ENCODE measurements at places on chromosomes 1 and 21.
A peak's percentile ranks its signal among the peaks of the same experiment; 100 is the strongest.

DNA sequence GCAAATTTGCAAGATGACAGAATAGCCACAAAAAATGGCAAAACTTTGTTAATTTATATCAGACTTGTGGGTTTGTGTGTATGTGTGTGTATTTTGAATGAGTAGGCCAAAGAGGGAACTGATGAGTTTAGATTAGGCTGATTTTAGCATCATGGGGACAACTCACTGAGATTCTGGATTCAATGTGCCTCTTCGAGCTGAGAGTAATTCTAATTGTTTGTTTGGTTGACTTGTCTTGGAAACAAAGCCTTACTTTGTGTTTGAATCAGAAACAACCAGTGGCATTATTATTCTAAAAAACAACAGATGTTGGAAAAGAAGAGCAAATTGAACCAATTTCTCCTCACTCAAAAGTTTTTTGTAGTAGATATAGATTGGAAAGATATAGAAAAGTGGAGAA lies 40.5 kb upstream of the C21orf91 start:
- DNase-seq = no peak

- DNase-seq = no peak
Observed at GRCh38 chr1:230403442-230403841, 22.7 kb downstream of the PGBD5 start.

DNA sequence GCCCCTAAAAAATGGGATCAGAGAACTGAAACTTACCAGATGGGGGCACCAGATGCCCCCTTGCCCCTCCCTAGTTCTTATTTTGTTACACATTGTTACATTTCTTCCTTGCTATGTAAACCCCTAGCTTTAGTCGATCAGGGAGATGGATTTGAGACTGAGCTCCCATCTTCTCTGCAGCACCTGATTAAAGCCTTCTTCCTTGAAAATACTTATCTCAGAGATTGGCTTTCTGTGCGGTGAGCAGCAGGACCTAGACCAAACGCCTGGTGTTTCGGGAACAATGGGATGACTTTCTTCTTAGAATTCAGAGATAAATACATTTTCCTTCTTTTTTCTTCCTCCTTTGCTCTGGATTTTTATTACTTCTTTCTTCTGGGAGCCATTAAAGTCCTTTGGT lies 16.7 kb upstream of the LSM10 start:
- no peak for DNase-seq

DNA sequence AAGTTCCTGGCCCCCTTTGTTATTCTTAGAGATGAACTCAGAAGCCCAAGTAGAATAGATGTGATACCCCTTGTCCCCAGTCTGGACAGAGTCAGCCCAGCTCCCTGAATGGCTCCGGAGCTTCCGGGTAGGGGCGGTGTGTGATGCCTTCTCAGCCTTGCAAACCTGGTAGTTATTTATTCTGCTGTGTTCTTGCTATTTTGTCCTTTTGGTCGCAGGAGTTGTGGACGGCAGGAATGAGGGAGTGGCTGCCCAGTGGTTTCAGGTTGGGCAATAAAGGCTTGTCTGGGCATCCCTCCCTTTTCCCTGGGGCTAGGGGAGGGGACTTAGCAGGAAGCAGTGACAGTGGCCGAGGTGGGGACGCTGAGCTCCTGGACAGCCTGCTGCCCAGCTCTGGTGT lies 2.8 kb downstream of the PTPRU start:
- peak; percentile 37 for DNase-seq

GRCh38 chr1:221165839-221166500 lies 286.7 kb downstream of the HLX start:
- no peak for DNase-seq

- DNase-seq = no peak
Observed at GRCh38 chr21:37207441-37208009, 59.6 kb downstream of the VPS26C start.

GRCh38 chr1:184905601-184906322 lies 68.5 kb downstream of the NIBAN1 start:
- no peak for DNase-seq

DNA sequence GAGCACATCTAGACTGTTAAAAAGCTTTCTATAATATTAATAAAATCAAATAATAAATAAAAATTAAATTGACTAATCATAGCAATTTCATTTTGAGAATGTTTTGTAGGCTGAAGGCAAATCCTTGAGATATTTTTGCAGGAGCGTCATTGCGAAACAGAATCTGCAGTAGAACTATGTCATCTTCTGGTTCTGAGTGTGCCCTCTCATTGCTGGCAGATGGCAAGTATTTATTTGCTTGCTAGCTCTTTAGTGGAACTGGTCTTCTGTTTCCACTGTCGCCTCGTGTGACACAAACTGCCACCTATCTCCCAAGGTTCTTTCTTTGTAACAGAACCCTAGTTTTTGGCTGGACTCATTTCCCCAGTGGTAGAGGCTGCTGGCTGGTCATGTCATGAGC lies 19.0 kb upstream of the IRF2BP2 start:
- peak; percentile 59 for DNase-seq

DNA sequence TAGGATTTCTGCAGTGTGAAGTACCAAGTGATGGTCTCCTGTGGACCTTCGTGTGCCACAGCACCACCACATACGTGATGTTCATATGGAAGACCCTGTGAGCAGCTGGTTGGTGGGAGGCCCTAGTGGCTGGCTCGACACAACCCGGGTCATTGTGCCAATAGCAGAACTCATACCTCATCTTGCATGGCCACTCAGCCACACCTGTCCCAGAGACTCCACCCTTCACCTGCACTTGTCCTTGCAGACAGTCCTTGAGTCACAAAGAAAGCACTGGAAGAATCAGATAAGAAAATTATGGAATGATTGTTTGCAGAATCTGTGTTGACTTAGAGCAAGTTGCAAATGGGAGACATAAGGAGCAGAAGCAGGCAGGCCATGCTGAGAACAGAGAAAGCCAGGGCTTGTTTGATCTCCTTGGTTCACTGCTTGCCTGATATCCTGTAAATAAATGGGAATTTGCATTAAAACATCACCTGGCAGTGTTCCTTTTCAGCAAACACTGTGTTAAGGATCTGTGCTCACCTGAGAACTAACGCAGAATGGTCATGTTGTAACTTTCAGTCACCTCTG lies 307.7 kb downstream of the SIPA1L2 start:
- no peak for DNase-seq

GRCh38 chr1:50611675-50612074 lies 188.4 kb upstream of the DMRTA2 start:
- no peak for DNase-seq

DNA sequence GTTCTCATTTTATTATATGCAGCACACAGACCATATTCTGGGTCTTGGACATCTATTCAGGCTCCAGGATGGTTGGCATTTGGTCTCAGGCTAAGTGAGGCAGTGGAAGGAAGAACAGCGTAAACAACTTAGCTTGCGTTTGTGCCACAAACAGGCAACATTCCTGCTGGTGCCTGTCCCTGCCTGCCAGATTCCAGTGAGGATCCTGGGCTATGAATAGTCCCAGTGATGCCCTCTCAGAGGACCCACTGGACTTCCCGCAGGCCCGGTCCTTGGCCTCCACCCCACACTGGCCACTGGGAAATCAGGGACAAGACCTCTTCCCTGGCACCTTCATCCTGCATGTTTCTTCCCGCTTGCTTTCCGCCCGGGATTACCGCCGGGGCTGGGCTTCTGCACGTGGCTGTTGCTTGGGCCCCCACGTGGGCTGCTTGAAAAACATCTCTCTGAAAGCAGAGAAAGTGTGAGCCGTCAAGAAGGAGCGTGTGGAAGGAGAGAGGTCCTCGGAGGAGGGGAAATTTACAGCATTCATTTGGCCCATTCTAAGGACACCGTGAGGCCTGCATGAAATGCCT lies 145.1 kb upstream of the WNT4 start:
- no peak for DNase-seq

DNA sequence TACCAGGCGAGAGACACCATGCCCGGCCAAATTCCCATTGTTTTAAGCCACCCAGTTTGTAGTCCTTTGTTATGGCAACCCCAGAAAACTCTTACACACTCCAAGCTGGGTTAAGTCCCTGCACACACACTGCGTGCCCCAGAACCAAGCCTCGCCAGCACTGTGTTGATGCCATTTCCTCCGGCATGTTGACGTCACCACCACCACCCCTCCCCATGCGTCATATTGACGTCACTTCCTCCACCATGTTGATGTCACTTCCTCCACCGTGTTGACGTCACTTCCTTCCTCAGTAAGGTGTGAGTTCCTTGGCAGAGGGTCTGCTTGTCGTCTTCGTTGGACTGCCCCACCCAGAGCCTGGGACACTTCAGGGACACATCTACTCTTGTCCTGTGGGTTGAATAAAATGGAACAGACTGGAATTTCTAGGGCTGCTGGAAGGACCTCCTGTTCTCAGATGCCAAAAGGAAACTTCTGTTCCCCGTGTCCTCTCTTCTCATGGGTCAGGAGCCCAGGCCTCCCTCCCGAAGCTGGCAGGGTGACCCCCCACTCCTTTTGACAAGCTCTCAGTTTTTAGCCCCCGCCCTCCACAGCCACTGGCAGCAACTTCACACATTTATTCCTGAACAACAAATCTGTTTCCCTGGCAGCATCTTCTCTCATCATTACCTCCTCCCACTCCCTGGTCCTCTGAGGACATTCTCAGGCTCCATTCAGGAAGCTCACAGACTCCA lies 643.3 kb downstream of the NPHP4 start:
- no peak for DNase-seq

GRCh38 chr1:20540281-20540680 lies 12.1 kb upstream of the FAM43B start:
- DNase-seq = no peak

DNA sequence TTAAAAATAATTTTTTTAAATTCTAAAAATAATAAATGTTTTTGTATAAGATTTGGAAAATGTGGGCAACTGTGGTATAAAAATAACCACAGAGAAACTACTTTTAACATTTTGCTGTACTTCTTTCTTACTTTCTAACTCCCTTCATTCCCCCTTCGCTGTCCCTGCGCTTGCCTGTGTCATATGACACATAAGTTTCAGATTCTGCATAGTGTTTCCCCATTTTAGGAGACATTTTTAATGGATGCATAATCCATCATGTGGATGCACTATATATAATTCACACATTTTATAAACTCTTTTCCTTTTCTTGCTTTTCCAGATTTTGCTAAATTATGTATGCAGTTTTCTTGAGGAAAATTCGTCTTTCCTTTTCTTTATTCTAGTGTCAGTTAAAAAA lies 16.3 kb downstream of the ATG4C start:
- DNase-seq = no peak

- no peak for DNase-seq
Observed at GRCh38 chr1:158998037-158998780, 11.5 kb upstream of the IFI16 start.

DNA sequence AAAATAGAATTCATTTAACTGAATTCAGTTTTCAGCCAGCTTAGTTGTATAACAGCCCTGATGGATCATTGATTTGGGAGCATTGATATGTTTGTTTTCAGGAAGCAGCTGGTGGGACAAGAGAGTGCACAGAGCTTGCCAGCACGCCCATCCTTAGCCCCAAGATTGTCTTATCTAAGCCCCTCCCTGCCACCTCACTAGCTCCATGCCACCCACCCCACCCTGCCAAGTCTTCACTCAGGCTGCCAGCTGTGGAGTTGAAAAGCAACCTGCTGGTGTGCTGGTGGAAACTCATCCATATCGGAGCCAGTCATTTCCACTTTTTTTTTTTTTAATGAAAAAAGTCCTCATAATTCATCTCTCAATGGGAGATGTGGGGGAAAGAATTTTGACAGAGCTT lies 11.8 kb downstream of the KIRREL1 start:
- no peak for DNase-seq

GRCh38 chr1:216627252-216627651 lies 96.0 kb downstream of the ESRRG start:
- no peak for DNase-seq

DNA sequence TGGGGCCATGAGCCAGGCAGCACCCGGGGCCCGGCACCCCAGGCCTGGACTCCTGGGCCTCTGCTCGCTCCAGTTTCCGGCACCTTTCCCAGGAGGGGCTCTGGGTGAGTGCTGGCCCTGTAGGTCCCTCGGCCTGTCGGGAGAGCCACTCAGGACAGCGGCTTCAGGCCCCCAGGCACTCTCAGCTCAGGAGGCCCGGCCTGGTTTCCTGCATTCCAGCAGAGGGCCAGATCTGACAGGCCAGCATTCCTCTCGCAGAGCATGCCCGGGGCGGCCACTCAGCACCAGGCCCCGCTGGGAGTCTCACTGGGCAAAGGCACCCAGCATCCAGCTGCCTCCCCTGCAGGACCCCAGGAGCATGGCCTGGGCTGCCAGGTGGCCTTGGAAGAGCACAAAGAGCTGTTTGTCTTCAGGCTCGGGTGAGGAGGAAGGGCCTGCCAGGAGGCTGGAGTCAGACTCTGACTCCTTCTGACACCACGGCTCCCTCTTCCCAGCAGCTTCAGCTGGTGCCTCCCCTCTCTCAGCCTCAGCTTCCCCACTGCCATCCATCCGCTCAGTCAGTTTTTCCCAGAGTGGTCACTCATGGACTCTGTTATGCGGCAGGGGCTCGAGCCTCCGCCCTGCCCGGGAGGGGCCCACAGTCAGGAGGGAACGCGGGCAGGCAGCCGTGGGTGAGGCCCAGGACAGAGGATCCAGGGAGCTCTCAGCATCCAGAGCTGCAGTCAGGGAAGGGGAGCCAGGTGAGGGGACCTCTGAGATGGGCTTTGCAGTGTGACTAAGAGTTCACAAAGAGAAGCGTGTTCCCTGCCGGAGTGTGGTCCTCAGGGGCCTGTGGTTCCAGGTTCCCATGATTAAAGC lies 51.7 kb downstream of the WNT9A start:
- DNase-seq = no peak

- DNase-seq = no peak
Observed at GRCh38 chr1:3402258-3403010, 52.0 kb upstream of the ARHGEF16 start.

DNA sequence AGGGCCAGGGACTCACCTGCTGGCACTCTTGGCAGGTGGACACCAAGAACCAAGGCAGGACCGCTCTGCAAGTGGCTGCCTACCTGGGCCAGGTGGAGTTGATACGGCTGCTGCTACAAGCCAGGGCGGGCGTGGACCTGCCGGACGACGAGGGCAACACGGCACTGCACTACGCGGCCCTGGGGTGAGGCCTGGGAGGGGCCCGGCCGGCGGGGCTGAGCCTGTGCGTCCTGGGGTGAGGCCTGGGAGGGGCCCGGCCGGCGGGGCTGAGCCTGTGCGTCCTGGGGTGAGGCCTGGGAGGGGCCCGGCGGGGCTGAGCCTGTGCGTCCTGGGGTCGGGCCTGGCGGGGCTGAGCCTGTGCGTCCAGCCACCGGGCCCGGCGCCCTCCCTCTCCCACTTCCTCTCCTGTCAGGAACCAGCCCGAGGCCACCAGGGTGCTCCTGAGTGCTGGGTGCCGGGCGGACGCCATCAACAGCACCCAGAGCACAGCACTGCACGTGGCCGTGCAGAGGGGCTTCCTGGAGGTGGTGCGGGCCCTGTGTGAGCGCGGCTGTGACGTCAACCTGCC lies 4.6 kb upstream of the MMP23B start:
- DNase-seq = no peak

All from fibroblast of gingiva (primary cell).